T1000 (cell line): ENCODE measurements at places on chromosomes 12 and 14.

- no peak for DNase-seq
Measured at GRCh38 chr12:63845726-63846125, 1.2 kb downstream of the SRGAP1 start.

DNA sequence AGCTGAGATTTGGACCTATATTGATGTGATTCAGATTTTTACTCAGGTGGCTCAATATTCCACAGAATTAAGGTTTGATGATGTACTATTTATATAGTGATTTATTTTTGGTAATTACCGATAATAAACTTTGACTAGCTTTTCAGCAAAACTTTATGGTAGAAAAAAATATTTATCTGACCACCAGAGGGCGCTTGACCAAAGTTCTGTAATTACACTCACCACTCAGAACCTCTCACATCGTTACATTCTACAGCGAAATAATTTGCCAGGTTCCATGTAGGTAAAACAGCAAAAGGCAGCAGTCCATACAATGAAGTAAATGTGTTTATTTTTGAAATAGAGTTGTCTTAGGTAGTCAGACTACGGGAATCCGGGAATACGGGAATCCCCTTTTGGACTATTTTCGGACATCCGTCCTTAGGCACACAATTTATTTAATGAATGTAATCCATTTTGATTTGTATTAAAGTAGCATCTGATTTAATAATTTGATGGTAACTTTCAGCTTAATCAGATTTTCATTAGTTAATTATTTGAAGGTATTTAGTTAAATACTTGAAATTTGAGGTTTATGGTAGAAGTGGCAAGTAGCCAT lies 143.0 kb upstream of the DDHD1 start:
- no peak for DNase-seq

GRCh38 chr14:60944204-60944603 lies 36.7 kb downstream of the TRMT5 start:
- DNase-seq = no peak

GRCh38 chr14:66070542-66071319 lies 415.4 kb upstream of the CCDC196 start:
- DNase-seq = no peak

DNA sequence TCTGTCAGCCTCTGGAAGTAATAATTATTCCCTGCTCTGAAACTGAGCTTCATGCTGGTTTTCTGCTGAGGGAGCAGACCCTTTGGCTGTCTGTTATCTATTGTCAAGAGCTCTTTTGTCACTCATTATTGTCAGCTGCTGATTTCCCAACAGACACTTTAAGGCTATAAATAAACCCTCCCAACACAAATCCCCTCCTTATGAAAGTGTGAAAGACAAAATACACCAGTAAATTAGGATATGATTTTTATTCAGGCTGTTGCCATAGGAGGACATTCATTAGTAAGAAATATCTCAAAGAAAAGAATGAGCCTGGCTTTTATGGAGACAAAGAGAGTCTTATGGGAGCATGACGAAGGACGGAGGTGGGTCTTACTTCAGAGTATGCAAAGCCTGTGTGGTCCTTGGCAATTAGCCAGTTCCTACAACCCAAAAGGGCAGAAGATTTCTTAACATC lies 180.8 kb downstream of the CRADD start:
- no peak for DNase-seq

GRCh38 chr12:54352022-54352531 lies 12.2 kb downstream of the GPR84 start:
- DNase-seq = no peak

GRCh38 chr12:9692909-9693308 lies 23.4 kb downstream of the CLEC2D start:
- no peak for DNase-seq

- no peak for DNase-seq
Measured at GRCh38 chr14:68174446-68174845, 354.9 kb downstream of the RAD51B start.

DNA sequence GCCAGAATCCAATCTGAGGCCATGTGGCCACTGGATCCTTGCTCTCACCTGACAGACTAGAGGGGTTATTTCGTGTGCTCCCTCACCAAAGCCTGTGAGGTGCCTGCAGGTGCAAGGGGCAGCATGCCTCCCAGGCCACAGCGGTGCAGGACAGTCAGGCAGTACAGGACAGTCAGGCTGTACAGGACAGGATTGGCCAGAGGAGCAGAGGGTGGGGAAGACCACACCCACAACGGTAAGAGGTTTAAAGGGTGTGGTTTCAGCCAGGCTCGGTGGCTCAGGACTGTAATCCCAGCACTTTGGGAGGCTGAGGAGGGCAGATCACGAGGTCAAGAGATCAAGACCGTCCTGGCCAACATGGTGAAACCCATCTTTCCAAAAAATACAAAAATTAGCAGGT lies 3.1 kb upstream of the BRF1 start:
- no peak for DNase-seq

- no peak for DNase-seq
Measured at GRCh38 chr12:26378711-26379110, 183.3 kb downstream of the SSPN start.

- no peak for DNase-seq
Measured at GRCh38 chr12:97751704-97752103, 289.1 kb downstream of the RMST start.

DNA sequence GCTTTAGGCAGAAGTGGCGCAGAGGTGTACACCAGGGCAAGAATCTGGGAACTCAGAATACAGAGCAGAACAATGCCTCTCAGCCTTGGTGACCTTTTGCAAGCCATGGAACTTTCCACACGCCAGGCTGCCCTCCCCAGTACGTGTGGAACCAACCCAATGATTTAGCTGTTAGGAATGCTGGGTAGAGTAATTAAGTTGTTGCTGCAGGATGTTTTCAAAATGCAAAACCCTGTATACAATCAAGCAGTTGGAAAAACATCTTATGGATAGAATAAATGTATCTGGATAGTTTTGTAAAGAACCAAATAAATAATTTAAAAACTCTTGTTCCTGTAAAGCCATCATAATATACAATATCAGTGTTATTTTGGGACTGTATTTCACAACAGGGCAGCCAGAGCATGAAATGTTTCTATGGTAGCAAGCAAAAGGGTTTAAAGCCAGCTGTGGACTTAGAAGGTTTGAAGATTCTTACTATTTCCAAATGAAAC lies 19.4 kb downstream of the PPP1R36 start:
- peak; percentile 40 for DNase-seq

DNA sequence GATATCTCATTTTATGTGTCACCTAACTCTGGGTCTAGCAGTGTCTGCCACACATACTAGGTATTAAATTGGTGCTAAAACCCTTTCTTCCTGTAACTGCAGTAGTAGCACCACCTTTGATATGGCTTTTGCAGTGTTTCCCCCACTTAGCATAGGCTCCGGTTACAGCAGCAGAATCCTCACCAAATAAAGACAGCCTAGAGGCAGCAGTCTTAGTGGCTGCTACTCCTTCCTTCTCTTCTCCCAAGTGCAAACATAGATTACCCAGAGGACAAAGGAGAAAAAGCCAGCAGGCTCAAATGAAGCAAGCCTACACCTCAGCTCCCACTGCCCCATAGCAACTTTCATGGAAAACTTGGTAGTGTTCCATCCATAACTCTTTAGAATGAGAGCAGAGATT lies 30.1 kb upstream of the ABCC9 start:
- DNase-seq = no peak

DNA sequence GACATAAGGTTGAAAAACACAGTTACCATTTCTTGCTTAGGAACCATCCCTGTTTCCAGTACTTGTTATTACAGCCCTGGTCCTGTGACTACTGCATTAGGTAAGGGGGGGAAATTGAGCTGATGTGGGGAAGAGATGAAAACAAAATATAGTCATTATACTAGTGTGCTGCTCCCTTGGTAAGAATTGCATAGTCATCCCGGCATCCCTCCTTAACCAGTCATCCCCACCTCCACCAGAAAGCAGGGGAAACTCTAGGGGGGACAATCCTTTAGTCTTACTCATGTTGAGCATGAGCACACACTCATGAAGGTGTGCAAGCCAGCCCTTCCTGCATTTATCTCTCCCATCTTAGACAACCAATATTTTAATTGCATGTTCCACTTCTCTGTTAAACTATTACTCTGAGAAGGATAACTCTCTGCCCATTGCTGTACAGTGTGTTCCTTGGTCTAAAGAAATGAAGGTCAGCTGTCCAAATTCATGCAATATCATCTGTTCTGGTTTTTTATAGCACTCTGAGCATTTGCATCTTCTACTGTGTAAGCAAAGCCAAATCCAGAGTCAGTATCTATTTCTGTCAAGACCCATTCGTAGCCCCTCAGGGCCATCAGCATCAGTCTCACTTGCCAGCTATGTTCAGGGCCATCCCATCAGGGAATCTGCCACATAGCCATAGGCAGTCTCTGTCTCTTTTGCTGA lies 46.8 kb downstream of the TMEM30B start:
- no peak for DNase-seq

- no peak for DNase-seq
Measured at GRCh38 chr12:130825771-130826150, 13.3 kb downstream of the STX2 start.

GRCh38 chr14:63499701-63500250 lies 43.4 kb downstream of the PPP2R5E start:
- no peak for DNase-seq

- no peak for DNase-seq
Measured at GRCh38 chr12:4256043-4256826, 17.3 kb upstream of the CCND2 start.

- DNase-seq = no peak
Measured at GRCh38 chr14:53784688-53785087, 171.9 kb downstream of the BMP4 start.

GRCh38 chr12:13307143-13307816 lies 110.8 kb downstream of the EMP1 start:
- no peak for DNase-seq

DNA sequence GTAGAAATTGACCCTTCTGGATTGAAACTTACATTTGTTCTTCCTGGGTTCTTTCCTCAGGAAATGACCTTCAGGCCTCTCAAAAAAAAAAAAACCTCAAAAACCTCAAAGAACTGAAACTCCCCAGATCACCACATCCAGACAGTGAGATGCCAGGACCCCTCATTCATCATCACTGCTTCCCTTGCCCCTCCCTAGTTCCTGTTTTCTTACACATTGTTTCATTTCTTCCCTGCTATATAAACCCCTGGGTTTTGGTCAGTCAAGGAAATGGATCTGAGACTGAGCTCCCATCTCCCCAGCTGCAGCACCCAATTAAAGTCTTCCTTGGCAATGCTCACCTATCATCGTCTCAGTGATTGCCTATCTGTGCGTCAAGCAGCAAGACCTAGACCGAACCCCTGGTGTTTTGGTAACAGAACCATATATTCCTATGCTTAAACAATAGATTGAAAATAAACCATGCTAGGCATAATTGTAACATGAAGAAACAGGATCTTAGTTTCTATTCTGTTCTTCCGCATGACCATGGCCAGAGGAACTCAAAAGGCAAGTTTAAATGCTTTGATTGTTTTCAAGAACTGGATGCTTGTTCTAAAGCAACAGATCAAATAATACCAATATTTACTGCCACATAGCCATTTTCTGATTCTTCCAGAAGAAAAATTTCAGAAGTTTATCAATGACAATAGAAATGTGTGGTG lies 108.0 kb upstream of the MAX start:
- DNase-seq = no peak

DNA sequence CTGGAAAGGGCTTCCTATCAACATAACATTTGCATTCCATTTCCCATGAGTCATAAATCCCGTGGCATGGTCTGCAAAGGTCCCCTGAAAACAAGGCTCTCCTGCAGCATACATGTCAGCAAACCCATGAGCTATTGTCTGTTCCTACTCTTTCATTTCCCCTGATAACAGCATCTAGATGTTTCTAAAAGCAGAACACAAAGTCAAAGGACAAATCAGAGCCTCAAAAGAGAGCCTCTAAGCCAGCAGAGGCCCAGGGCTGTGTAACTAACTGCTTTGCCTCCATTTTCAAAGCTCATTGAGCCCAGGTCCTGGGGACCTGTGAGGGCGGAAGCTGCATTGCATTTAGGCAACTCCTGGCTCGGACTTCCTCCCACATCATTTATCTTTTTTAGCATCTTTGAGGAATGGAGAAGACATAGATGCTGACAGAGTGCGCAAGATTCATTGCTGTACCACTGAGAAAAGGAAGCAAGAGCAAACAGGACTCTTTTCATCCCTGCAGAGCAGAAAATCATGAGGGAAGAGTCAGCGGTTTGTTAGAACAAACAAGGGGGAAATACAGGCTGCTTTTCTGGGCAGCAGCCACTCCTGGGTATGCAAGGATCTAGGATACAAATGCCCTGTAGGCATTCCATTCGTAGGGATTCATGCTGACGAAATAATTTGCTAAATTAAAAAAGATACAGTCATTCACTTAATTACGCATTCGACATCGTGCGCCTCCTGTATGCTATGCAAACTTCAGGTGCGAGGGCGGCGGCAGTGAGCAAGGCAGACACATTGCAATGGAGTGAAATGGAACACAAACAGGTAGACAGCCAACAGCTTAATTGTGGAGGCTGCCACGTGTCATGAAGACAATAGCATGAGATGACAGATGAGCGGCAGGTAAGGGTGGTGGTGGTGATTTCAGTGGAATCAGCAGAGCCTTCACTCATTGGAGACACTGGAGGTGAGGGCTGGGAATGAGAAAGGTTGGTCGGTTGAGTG lies 131.0 kb downstream of the TMEM132D start:
- DNase-seq = no peak

- no peak for DNase-seq
Measured at GRCh38 chr14:44030831-44031383, 476.2 kb downstream of the FSCB start.

DNA sequence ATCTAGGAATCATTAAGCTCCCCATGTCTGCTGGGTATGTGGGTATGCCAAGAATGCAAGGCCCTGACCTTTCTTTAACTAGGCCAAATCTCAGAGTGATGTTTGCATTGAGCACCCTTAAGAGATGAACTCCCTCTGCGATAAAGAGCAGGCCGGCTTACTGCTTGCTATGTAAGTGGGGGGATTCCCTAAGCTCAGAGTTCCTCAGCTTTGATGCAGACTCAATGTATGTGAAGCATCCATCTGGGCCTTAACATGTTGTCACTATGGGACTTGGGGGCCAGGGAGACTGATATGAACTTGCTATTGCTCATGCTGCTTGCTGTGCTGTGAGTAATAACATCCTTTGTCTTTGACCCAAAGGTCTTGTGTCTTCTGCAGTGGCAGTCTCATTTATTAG lies 149.7 kb downstream of the C12orf75 start:
- DNase-seq = peak; percentile 23

DNA sequence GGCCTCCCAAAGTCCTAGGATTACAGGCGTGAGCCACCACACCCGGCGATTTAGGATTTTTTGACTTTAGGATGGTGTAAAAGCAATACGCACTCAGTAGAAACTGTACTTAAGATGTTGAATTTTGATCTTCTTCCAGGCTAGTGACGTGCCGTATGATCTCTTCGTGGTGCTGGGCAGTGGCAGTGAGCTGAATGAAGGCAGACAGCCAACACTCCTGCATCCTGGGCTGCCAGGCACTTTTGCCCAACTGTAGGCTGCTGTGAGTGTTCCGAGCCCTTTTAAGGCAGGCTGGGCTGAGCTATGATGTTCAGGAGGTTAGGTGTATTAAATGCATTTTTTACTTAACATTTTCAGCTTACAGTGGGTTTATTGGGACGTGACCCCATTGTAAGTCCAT lies 21.3 kb downstream of the IL31 start:
- DNase-seq = no peak

GRCh38 chr12:128977441-128977840 lies 124.2 kb downstream of the GLT1D1 start:
- no peak for DNase-seq
